Activated T-helper 1 cell treated with Interleukin-2 at 50 U/mL for 16 hours (primary cell): ENCODE measurements at places on chromosomes 16 and 17.

- no peak for DNase-seq
Measured at GRCh38 chr16:30018731-30019158, 4.3 kb upstream of the C16orf92 start.

DNA sequence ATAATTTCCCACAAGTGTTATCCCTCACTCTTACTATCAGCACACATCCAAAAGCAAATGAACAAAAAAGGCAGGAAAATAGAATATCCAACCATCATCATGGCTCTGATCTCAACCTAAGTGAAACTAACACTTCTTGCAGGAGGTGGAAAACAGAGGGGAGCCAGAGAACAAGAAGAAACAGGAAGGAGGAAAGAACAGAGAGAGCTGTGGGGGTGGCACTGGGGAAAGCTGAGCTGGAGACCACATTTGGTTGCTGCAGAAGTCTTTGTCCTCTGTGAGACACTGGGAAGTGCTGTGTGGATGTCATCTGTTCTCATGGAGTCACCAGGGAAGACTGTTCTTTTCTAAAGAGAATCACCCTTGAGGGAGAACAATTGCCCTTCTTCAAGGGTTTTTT is 34.7 kb downstream of the GRB7 start:
- DNase-seq = no peak

DNA sequence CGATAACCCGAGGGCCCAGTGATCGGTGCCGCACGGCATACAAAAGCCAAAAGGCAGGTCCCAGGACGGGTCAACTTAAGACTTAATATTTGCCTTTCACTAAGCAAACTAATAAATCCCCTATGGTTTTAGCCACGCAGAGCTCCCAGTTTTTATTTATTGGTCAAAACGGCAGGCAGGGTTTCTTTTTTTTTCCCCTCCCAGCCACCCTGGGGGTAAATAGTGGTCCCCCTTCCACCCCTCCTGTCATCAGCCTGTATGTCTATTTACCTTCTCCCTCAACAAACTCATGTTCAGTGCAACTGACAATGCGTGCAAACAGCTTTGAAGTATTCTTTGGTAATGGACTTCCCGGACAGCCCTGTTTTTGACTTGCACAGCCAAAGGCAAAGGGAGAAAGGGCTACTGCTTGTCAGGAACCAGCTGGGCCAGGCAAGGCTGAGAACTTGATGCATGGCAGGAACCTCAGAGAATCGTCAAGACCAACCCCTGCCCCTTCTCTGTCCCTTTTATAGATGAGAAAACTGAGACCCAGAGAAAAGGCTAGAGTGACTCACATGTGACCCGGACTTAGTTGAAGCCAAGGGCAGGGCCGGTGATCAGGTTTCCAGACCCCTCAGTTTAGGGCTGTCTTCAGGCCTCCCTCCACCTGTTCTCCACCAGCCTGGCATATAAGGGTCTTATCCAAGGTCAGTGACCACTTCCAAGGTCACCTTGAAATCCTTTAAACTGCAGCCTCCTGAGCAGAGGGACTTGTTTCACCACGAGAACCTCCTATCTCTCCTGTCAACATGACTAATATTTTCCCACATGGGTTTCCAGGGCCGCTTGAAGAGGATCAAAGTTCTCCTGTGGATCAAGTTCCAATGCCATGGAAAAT is 279.0 kb downstream of the SOX9 start:
- DNase-seq = no peak

GRCh38 chr17:60229188-60229802 is 79.5 kb downstream of the CA4 start:
- DNase-seq = no peak

GRCh38 chr17:6212766-6213165 is 142.6 kb downstream of the WSCD1 start:
- no peak for DNase-seq

GRCh38 chr16:75181630-75182029 is 25.3 kb downstream of the CTRB2 start:
- DNase-seq = no peak

DNA sequence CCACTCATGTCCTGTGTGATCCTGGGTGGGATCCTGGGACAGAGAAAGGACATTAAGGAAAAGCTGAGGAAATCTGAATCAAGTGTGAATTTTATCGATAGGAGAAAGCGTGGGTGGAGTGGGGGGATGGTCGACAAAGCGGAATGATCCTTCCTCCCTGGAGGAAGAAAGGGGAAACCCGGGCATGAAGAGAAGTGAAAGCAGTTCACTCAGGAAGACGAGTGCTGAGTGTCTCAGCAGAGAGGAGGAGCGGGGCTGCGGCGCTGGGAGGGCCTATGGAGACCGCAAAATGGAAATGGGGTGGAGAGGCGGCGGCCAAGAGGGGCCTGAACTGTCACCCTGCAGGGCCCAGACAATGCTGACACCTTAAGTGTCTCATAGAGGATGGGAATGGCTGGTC is 8.7 kb downstream of the ZDHHC7 start:
- no peak for DNase-seq

- DNase-seq = no peak
Measured at GRCh38 chr17:77886387-77886728, 72.1 kb upstream of the TNRC6C start.

DNA sequence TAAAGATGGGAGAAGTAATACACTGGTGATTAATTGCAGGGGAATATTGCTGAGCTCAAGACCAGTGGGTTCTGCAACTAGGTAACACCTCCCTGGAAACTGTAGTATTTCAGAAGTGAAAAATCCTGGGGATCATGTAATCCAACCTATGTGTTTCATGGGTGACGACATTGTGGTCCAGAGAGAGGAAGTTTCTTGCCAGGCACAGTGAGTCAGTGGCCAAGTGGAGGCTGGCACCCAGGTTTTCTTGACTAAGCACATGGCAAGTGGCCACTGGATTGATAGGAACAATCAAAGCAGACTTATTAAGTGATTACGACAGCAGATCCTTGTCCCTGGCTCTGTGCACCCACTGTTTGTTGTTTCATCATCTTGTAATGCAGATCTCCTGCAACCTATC is 14.6 kb upstream of the CIITA start:
- no peak for DNase-seq

- DNase-seq = no peak
Measured at GRCh38 chr17:35129154-35129972, 7.9 kb downstream of the FNDC8 start.

DNA sequence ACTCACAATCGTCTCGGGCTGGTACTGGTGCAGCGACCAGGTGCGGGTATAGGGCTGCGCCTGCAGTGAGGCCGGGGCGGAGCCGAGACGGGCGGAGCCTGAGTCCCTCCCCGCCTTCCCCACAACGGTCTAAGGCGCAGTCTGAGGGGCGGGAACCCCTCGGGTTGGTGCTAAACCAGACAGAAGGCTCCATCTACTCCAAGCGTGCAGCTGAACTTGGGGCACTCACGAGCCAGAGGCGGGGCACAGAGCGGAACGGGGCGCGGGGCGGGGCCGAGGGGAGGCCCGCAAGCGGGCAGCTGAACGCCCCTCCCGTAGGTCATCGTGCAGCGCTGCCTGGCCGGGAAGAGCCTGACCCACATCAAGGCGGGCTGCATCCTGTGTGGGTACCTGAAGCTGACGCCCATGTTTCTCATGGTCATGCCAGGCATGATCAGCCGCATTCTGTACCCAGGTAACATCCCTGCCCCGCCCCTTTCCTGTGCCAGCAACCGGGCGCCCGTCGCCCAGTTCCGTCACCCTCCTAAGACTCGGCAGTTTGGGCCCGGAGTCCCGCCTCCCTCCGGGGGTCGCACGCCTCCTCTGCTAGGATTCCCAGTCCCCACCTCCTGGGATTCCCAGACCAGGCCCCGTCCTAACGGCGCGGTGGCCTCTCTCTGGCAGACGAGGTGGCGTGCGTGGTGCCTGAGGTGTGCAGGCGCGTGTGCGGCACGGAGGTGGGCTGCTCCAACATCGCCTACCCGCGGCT is 5.0 kb downstream of the SLC5A2 start:
- peak; percentile 70 for DNase-seq

DNA sequence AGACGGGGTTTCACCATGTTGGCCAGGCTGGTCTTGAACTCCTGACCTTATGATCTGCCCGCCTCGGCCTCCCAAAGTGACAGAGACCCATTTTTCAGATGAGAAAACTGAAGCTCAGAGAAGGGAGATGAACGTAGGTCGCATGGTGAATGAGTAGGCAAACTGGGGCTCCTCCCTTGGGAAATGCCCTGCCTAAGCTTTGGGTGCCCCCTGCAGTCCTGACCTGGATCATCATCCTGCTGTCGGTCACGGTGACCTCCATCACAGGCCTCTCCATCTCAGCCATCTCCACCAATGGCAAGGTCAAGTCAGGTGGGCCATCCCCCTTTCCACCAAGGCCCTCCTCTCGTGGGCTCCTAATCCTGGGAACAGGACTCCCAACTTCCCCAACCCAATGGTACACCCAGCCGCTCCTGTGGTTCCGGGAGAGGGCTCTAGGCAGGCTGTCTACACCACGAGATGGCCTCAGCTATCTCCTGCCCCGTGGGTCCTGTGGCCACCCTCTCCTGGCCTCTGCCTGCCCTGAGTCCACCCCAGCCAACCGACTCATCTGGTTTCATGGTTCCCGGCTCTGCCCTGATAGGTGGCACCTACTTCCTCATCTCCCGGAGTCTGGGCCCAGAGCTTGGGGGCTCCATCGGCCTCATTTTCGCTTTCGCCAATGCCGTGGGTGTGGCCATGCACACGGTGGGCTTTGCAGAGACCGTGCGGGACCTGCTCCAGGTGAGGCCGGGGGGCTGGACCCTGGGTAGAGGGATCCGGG is 4.7 kb downstream of the SLC12A3 start:
- no peak for DNase-seq

DNA sequence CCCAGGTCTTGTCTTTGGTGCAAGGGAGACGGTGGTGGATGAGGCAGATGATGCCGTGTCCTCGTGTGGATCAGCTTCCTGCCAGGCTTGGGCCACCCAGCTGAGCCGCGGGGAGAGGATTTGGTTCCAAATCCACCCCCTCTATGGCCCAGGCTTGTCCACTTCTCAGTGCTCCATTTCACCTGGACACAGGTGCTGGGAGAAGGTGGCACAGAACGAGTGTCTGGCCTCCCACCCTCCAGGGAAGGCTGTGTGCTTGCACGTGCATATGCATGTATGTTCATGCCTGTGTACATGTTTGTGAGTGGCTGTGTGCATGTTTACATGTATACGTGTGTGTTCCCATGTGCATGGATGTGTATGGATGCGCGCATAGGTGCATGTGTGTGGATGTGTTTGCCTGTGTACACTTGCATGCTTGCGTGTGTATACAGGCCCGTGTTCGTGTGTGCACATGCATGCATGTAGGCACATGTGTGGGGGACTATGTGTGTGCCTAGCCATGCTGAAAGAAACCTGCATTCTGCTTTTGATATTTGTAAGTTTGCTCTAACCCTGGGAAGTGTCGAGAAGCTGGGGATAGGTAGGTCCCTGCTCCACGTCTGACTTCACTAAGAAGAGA is 196.3 kb downstream of the IRF8 start:
- no peak for DNase-seq

GRCh38 chr17:7992516-7992915 is 9.9 kb upstream of the GUCY2D start:
- DNase-seq = no peak

- DNase-seq = no peak
Measured at GRCh38 chr17:14346801-14347200, 45.9 kb downstream of the HS3ST3B1 start.

DNA sequence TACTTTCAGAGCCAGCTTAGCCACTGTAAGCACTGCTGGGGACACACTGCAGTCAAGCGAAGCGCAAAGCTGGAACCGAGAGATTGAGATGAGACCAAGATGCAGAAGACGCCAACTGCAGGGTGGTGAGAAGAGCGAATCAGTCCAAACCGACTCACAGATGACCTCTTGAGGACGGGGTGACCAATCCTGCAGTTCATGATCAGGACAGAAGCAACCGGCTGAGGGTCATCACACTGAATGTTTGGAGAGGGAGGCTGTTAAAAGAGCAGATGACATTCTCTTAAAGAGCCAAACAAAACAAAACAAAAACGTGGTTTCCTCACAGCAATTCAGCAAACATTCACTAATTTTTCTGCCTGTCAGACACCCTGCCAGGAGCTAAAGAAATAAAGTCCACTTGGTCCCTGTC is 8.5 kb downstream of the HASPIN start:
- no peak for DNase-seq

GRCh38 chr17:64499805-64500486 is 3.1 kb upstream of the POLG2 start:
- no peak for DNase-seq

GRCh38 chr16:67458121-67458641 is 22.8 kb downstream of the ATP6V0D1 start:
- no peak for DNase-seq

- no peak for DNase-seq
Measured at GRCh38 chr16:81973737-81974136, 37.5 kb downstream of the SDR42E1 start.

DNA sequence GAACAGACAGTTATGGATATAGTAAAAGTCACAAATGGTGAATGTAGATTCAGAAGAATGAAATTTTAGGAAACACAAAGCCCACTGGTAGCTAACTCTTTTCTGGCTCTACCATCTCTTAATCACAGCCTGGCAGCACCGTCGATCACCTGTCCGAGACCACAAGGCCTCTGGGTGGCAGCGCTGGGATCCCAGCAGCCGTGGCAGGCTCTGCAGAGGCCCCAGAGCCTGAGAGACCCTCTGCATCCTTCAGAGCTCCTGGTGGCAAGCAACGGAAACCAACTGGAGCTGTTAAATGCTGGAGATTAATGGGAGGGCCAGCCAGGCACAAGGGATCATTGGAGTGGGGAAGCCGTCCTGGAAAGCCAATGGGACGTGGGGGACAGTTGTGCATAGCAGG is 26.3 kb downstream of the LAT start:
- no peak for DNase-seq

DNA sequence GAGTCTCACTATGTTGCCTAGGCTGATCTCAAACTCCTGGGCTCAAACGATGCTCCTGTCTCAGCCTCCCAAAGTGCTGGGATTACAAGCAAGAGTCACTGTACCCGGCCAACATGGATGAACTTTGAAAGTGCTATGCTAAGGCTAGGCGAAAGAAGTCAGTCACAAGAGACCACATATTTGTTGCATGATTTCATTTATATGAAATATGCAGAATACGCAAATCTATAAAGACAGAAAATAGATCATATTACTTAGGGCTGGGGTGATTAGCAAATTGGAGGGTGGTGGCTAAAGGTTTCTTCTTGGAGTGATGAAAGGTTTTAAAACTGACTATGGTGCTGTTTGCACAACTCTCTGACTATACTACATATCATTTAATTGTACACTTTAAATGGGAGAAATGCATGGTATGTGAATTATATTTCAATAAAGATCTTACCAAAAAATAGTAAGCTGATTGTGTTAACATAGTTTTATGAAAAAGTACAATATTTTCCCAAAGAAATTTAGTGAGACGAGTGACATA is 1.2 kb upstream of the FLYWCH1 start:
- no peak for DNase-seq
